ENCODE measurements at places on chromosomes 11 and 22.

DNA sequence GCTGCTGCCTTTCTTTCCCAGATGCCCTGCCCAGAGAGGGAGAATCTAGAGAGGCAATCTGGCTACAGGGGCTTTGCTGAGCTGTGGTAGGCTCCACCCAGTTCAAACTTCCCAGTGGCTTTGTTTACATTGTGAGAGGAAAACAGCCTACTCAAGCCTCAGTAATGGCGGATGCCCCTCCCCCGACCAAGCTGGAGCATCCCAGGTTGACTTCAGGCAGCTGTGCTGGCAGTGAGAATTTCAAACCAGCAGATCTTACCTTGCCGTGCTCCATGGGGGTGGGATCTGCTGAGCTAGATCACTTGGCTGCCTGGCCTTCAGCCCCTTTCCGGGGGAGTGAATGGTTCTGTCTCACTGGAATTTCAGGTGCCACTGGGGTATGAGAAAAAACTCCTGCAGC lies 12.2 kb downstream of the BDNF start:
- H3K27me3 ChIP-seq: no peaks in the 10 kb centered on the region
- peaks cover 62% of the 10 kb centered on the region for H3K36me3 ChIP-seq
- peaks cover 10% of the 10 kb centered on the region for H3K4me1 ChIP-seq
- H3K27ac ChIP-seq: no peak overlapping the region
- H3K4me3 ChIP-seq: no peak overlapping the region

GRCh38 chr11:122661182-122661945 lies 5.8 kb downstream of the UBASH3B start:
- peak overlapping the region; percentile 3 for H3K4me3 ChIP-seq
- H3K4me1 ChIP-seq: peaks cover 84% of the 10 kb centered on the region
- no peak overlapping the region for H3K27ac ChIP-seq
- H3K36me3 ChIP-seq: peaks cover 4% of the 10 kb centered on the region
- DNase-seq: peak; percentile 21

GRCh38 chr11:114135737-114136151 lies 76.2 kb downstream of the ZBTB16 start:
- H3K36me3 ChIP-seq: peaks cover 19% of the 10 kb centered on the region
- DNase-seq: no peak
- no peak overlapping the region for H3K4me3 ChIP-seq
- no peaks in the 10 kb centered on the region for H3K27me3 ChIP-seq
- peaks cover 73% of the 10 kb centered on the region for H3K4me1 ChIP-seq

GRCh38 chr11:85525686-85526085 lies 101.5 kb downstream of the DLG2 start:
- no peak overlapping the region for H3K4me3 ChIP-seq
- no peak overlapping the region for H3K27ac ChIP-seq
- H3K4me1 ChIP-seq: no peaks in the 10 kb centered on the region
- no peak for DNase-seq
- H3K36me3 ChIP-seq: peaks cover 5% of the 10 kb centered on the region
- no peaks in the 10 kb centered on the region for H3K27me3 ChIP-seq

DNA sequence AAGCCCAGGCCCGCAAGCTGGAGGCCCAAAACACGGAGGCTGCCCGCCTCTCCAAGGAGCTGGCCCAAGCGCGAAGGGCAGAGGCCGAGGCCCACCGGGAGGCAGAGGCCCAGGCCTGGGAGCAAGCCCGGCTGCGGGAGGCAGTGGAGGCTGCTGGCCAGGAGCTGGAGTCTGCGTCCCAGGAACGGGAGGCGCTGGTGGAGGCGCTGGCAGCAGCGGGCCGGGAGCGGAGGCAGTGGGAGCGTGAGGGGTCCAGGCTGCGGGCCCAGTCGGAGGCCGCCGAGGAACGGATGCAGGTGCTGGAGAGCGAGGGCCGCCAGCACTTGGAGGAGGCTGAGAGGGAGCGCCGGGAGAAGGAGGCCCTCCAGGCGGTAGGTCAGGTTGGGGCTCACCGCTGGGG lies 4.8 kb downstream of the CCDC88B start:
- H3K36me3 ChIP-seq: no peaks in the 10 kb centered on the region
- DNase-seq: no peak
- H3K27ac ChIP-seq: no peak overlapping the region
- no peak overlapping the region for H3K4me3 ChIP-seq
- H3K27me3 ChIP-seq: peaks cover 13% of the 10 kb centered on the region

DNA sequence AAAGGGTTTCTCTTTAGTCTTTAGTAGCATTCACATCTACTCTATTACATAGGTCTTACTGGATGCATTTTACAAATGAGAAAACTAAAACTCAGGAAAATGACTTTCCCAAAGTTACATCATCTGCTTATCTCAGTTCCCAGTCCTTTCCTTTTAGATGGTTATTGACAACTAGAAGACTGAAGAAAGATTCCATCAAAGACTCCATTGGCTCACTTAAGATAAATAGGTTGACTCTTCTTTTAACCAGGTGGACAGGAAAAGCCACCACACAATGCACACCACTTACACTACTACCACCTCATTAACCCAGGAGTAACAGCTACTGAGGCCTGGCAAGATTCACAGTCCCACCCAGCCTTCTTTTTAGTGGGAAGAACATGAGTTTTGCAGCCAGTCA lies 123.6 kb downstream of the TRIM44 start:
- H3K27me3 ChIP-seq: no peaks in the 10 kb centered on the region
- no peak overlapping the region for H3K4me3 ChIP-seq
- H3K4me1 ChIP-seq: peaks cover 45% of the 10 kb centered on the region
- DNase-seq: no peak
- peak overlapping the region; percentile 6 for H3K27ac ChIP-seq

DNA sequence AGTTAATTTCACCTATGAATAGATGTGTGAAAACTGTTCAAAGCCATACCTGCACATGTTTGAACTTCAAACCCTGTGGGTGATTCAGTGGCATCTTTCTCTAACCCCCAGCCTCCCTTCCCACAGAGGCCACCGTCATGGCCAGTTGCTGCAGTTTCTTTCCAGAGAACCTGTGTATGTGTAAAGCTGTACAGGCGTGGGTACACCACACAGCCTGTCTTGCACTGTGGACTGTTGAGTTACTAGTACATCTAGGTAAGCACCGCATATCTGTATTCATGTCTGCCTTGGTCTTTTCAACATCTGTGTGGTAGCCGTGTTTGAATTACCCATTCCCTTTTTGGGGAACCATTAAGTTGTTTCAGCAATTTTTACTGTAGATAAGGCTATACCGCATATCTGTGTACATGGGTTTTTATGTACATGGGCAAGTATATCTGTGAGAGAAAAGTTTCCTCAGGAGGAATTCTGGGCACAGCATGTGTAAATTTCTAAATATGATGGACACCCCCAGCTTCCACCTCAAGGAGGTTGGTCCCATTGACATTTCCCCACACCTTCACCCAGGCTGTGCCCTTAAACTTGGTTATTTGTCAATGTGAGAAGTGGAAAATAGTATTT lies 13.9 kb downstream of the NEAT1 start:
- no peak for DNase-seq
- H3K4me1 ChIP-seq: peaks cover 28% of the 10 kb centered on the region
- H3K27ac ChIP-seq: no peak overlapping the region
- peaks cover 38% of the 10 kb centered on the region for H3K36me3 ChIP-seq
- H3K27me3 ChIP-seq: no peaks in the 10 kb centered on the region
- H3K4me3 ChIP-seq: no peak overlapping the region

DNA sequence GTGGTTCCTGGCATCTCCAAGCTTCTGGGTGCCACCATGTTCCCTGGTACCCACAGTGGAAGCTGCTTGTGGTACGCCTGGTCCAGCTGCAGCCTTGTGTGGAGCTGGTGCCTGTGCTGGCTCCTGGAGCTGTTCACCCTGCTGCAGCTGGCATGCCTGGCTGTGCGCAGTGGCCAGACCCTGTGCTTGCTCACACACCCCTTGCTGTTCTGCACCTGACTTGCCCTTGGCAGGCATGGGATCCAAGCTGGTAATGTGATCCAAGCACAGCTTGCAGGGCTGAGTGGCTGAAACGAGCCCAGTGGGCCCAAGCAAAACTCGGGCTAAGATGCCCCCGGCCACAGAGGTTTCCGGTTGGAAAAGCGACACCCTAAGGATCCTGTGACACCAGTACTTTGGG lies 104.7 kb upstream of the CLMP start:
- H3K4me3 ChIP-seq: no peak overlapping the region
- H3K4me1 ChIP-seq: peaks cover 54% of the 10 kb centered on the region
- DNase-seq: no peak
- H3K27ac ChIP-seq: no peak overlapping the region

DNA sequence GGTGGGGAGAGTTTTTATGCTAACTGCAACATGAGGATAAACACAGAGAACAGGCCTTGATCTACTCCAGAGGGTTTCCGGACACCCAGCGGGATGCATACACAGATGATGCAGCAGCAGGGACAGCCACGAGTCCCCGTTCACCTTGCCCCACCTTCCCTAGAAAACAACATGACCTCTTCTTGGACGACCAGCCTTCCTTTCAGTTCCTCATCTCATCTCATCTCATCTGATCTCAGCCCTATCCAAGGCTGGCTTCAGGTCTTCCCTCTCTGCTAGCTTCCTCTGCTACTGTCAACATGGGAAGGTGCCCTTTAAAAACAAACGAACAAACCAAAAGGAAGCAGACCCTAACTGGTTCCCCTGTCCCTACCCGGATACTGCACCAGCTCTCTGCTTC lies 1356.2 kb downstream of the TBC1D22A start:
- peaks cover 3% of the 10 kb centered on the region for H3K27me3 ChIP-seq
- peaks cover 9% of the 10 kb centered on the region for H3K4me1 ChIP-seq
- H3K27ac ChIP-seq: peak overlapping the region; percentile 60
- no peak overlapping the region for H3K4me3 ChIP-seq
- DNase-seq: no peak

DNA sequence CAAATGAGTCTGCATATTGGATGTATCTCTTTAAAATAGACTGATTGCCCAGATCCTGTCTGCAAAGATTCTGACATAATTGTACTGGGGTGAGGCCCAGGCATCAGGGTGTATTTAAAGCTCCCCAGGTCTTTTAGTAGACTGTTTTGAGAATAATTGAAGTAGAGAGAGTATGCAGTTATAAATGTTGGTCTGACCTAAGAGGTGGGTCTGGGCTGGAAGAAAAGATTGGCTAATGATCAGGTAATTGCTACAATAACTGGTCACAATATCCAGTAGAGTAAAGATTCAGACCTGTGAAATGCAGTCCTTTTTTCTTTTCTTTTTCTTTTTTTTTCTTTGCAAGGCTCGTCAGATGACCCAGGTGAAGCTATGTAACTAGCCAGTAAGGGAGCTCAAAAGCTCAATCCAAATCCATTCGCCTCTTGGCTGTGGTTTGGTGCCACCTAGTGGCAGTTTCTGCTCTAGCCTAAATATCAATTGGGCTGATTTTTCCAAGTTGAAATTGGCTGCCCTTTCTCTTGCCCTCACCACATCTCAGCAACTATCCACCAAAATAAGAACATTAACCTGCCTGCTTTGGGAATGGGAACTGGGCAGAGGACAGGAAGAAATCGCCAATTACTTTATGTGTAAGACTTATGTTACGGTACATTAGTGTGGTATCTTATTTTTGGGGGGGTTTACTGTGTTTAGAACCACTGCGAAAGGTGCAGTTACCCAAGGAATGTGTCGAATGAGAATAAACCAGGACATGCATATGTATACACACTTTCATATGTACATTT lies 45.9 kb downstream of the ZNF143 start:
- H3K4me1 ChIP-seq: no peaks in the 10 kb centered on the region
- peaks cover 53% of the 10 kb centered on the region for H3K36me3 ChIP-seq
- H3K4me3 ChIP-seq: no peak overlapping the region
- no peak overlapping the region for H3K27ac ChIP-seq

DNA sequence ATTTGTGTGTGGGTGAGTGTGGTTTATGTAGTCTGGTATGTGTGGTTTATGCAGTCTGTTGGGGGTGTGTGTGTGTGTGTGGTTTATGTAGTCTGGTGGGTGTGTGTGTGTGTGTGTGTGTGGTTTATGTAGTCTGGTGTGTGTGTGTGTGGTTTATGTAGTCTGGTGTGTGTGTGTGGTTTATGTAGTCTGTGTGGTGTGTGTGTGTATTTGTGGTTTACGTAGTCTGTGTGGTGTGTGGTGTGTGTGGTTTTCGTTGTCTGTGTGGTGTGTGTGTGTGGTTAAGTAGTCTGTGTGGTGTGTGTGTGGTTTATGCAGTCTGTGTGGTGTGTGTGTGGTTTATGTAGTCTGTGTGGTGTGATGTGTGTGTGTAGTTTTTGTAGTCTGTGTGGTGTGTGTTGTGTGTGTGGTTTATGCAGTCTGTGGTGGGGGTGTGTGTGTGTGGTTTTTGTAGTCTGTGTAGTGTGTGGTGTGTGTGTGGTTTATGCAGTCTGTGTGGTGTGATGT lies 26.2 kb upstream of the PARVG start:
- no peak overlapping the region for H3K4me3 ChIP-seq
- peaks cover 5% of the 10 kb centered on the region for H3K36me3 ChIP-seq
- H3K27me3 ChIP-seq: peaks cover 3% of the 10 kb centered on the region
- no peak overlapping the region for H3K27ac ChIP-seq
- no peak for DNase-seq

GRCh38 chr22:21001601-21002325 lies at the start of gene THAP7:
Gene THAP7 (minus strand): TSS chr22:21002118. CDS start chr22:21001911, 207 bp downstream.
- peaks cover 40% of the 10 kb centered on the region for H3K4me1 ChIP-seq
- H3K4me3 ChIP-seq: peak within 1 kb of the TSS; percentile 97
- peak within 1 kb of the TSS; percentile 99 for H3K27ac ChIP-seq
- peak; percentile 94 for DNase-seq

- no peak overlapping the region for H3K4me3 ChIP-seq
- H3K27me3 ChIP-seq: peaks cover 99% of the 10 kb centered on the region
- H3K36me3 ChIP-seq: no peaks in the 10 kb centered on the region
- H3K4me1 ChIP-seq: peaks cover 12% of the 10 kb centered on the region
These were observed 4.4 kb downstream of the SCN4B start for GRCh38 chr11:118148240-118148639.

DNA sequence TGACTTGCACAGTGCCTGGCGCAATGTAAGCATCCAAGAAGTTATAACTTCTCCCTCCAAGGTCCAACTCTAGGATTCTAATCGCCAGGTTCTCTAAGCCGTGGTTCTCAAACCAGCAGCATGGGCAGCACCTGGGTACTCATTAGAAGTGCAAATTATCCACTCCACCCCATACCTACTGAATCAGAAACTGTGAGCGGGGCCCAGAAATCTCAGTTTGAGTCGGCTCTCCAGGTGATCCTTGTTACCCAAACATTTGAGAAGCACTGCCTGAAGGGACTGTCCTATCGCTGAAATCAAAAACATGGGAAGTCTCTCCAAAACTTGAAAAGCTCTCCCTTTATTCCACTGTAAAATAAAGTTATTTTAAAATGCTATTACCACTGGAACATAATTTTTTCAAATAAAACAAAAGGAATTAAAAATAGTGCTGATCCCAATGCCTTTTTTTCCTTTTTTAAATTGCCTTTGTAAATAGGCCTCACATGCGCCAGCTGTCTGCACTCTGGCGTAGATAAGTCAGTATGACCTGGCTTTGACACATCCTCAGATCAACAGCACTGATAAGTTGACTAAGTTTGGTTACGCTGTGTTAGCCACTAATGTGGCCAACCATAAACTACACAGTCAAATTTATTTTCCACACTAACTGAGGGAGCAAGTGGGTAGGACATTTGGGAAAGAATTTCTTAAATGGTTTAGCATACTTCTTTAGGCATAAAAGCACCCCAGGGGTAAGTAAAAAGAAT lies 8.4 kb upstream of the CTR9 start:
- peak overlapping the region; percentile 42 for H3K27ac ChIP-seq
- no peaks in the 10 kb centered on the region for H3K36me3 ChIP-seq
- H3K4me3 ChIP-seq: no peak overlapping the region
- DNase-seq: no peak

DNA sequence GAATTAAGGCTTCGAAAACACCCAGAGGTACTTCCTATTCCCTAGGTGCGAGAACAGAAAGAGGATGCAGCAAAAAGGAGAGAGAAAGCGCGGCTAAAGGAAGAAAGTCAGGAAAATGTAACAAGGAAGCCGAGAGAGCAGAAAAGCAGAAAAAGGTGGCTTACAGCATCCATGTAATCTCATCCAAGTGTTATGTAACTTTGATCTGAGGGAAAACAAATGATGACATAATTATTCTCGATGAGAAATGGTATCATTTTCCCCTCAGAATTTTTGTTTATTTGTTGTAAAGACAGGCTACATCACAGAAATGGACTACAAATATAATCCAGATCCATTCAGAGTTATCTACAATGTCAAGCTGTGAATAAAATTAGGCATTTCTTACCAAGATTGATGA lies 69.1 kb upstream of the APOA1 start:
- H3K27me3 ChIP-seq: no peaks in the 10 kb centered on the region
- peaks cover 25% of the 10 kb centered on the region for H3K4me1 ChIP-seq
